Substantia nigra (tissue), 51 donors: ENCODE measurements at places on chromosomes 5 and 9.

DNA sequence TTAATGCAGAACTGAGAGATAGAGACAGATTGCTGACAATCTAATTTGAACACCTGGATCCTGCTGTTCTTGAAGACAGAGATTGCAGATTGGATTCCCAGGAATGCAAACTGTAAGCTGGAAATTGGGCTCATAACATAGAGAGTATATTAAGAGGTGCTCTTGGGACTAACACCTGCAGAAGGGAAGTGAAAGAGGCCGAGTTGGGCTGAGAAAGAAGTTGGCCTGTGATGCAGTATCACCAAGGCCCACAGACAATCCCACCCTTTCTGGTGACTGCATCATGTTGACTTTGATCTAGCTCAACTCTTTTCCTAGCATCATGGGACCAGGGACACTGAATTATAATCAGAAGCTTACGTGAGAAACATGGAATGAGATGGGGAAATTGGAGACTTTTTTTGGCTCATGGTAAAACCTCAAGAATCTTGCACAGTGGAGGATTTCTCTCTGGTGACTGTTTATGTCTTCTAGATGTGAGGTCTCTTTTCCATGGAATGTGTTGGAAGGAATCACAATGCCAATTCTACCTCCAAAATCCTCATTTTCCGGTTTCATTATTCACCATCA lies 36.5 kb upstream of the NUDT12 start:
- DNase-seq, result no peak

GRCh38 chr9:27599102-27599869 lies 26.0 kb upstream of the C9orf72 start:
- no peak for DNase-seq

DNA sequence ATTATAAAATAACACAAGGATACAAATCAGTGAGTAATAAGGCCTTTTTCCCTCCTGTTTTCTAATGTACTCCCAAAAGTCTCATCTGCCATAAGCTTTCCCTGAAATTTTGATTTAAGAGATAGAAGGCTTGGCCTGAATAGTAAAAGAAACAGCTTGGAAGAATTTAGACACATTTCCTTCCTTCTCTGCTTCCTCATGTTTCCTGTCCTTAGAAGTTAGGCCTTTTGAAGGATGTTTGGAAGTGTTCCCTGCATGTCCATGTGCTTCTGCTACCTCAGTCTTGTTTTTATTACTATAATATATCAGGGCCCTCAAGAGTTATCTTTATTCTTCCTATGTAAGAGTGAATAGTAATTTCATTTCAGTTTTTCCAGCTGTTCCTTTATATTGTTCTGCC lies 242.7 kb downstream of the DEPDC1B start:
- DNase-seq, result no peak

GRCh38 chr5:23314827-23315226 lies 192.6 kb upstream of the PRDM9 start:
- no peak for DNase-seq
